ENCODE measurements at places on chromosomes 2 and 18. TPM values are rescaled to one million over a fixed set of nuclear protein-coding genes. Genes with fewer than 3 reads are reported as not detected.

RAB17 gene
- total RNA-seq, result 16.3 TPM

MAPK4 gene
- total RNA-seq, result 22.2 TPM

ADCYAP1 gene
- total RNA-seq, result 4.2 TPM

GREB1L gene
- 0.87 TPM for total RNA-seq

TSPYL6 gene
- total RNA-seq, result not detected

AGXT gene
- total RNA-seq, result not detected

POTEC gene
- not detected for total RNA-seq

GRCh38 chr18:40529478-40529877 lies 1425.6 kb upstream of the PIK3C3 start:
- H3K4me3 ChIP-seq, result no peak overlapping the region
- DNase-seq, result no peak
- no peaks in the 10 kb centered on the region for H3K36me3 ChIP-seq
- no peaks in the 10 kb centered on the region for H3K27me3 ChIP-seq

GRCh38 chr18:30623401-30624065 lies 419.0 kb downstream of the DSC3 start:
- H3K36me3 ChIP-seq, result no peaks in the 10 kb centered on the region
- H3K4me1 ChIP-seq, result no peaks in the 10 kb centered on the region
- no peak overlapping the region for H3K4me3 ChIP-seq
- H3K27ac ChIP-seq, result no peak overlapping the region
- no peaks in the 10 kb centered on the region for H3K27me3 ChIP-seq
- DNase-seq, result no peak

GRCh38 chr2:168432565-168433186 lies 23.4 kb upstream of the CERS6 start:
- H3K4me3 ChIP-seq, result no peak overlapping the region
- no peaks in the 10 kb centered on the region for H3K36me3 ChIP-seq
- no peaks in the 10 kb centered on the region for H3K27me3 ChIP-seq
- peak; percentile 30 for DNase-seq
- H3K27ac ChIP-seq, result no peak overlapping the region

- no peak for DNase-seq
- H3K36me3 ChIP-seq, result no peaks in the 10 kb centered on the region
- H3K27ac ChIP-seq, result no peak overlapping the region
- H3K4me3 ChIP-seq, result no peak overlapping the region
- no peaks in the 10 kb centered on the region for H3K4me1 ChIP-seq
Observed at GRCh38 chr2:132279344-132279743, 117.6 kb upstream of the ANKRD30BL start.

DNA sequence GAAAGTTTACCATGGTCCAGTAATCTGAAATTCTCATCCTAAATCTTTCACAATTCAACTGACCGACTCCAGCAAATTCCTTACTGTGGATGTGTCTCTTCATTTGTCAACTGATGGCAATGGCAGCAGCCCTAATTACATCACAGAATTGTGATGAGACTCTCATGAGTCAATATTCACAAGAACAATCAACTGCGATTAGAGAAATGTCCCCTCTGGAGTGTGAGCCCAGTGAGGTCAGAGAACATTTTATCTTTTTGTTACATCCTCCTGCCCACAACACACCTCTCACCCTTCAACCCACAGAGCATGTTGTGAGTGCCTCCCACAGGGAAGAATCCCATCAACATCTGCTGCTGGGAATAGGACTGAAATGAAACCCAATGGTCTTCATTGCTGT lies 73.6 kb downstream of the CD226 start:
- no peak for DNase-seq
- H3K27me3 ChIP-seq, result no peaks in the 10 kb centered on the region
- no peak overlapping the region for H3K27ac ChIP-seq
- no peak overlapping the region for H3K4me3 ChIP-seq

- no peaks in the 10 kb centered on the region for H3K4me1 ChIP-seq
- no peaks in the 10 kb centered on the region for H3K36me3 ChIP-seq
- no peak overlapping the region for H3K27ac ChIP-seq
- DNase-seq, result no peak
Observed at GRCh38 chr2:195603998-195604397, 53.0 kb upstream of the SLC39A10 start.

DNA sequence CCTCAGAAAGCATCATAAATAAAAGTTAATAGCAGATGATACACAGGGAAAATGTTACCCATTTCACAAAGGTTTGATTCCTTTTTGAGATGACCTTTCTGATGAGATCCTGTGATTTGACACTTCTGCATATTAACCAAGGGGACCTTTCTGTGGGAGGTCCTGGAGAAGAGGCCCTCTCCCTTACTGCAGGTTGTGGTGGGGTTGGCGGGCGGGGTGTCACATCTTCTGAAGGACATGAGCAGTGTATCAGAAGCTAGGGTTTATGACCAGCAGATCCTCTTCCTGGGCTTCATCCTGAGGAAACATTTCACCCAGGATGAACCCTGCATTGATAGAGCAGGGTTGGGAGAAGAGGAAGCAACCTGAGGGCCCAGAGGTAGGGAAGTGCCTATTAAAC lies 37.2 kb upstream of the SCLY start:
- H3K4me3 ChIP-seq, result no peak overlapping the region
- no peak overlapping the region for H3K27ac ChIP-seq

DNA sequence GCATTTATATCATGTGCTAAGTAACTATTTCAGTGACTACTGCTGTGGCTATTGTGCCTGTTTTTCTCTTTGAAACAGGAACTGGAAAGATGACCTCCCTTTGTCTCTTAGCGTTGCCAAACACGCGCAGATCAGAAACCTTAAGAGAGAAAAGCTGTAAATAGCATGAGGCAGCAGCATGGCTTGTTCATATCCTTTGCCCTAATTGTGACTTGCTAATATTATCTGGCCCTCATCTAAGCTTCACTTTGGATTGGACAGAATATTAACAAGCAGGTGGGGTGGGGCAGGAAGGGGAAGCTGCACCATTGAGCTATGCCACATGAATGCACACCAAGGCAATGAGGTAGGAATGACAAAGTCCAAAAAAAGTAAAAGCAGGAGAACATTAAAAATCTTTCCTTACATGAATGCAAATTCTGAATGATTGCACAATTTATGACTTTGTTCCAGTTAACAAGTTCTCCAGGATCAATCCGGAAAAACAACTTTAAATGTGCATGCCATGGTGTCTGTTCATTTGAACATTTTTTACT lies 128.4 kb downstream of the IRS1 start:
- H3K27me3 ChIP-seq, result no peaks in the 10 kb centered on the region
- no peak overlapping the region for H3K27ac ChIP-seq
- H3K4me3 ChIP-seq, result no peak overlapping the region
- H3K36me3 ChIP-seq, result no peaks in the 10 kb centered on the region
- peaks cover 9% of the 10 kb centered on the region for H3K4me1 ChIP-seq
- DNase-seq, result peak; percentile 34

DNA sequence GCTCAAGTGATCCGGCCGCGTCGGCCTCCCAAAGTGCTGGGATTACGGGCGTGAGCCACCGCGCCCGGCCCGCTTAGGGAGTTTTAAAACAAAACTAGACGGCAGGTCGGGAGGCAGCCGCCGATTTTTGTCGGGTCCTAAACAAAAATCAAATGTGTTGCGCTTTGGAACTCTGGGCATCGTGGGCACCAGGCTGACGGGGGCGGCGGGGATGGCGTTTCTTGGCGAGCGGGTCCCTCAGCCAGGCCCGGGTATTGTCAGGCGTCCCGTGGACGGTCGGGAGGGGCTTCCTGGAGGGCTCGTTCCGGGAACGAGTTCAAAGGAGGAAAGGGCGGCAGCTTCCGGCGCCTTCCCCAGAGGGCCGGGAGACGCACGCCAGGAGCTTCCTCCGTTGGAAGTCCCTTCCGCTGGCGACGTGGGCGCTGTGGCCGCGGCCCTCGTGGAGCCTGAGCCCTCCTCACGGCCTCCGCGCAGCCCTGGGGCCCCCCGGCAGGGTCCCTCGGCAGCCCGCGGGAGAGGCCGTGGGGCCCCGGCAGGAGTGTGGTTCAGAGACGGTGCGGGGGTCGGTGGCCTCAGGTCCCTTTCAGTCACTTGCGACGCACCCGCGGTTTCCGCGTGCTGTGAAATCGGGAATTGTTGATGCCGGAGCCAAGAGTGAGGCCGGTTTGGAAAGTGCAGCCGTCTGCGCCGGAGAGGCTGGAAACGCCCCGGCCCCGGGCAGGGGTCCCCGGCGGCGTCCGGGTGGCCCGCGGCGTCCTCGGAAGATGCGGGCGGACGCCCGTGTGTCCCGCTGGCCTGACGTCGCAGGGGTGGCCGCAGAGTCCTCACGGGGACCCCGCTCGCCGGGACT lies 59.3 kb downstream of the EMILIN2 start:
- peaks cover 14% of the 10 kb centered on the region for H3K4me1 ChIP-seq
- peak overlapping the region; percentile 66 for H3K4me3 ChIP-seq
- H3K36me3 ChIP-seq, result peaks cover 29% of the 10 kb centered on the region
- H3K27me3 ChIP-seq, result no peaks in the 10 kb centered on the region
- H3K27ac ChIP-seq, result peak overlapping the region; percentile 76

- H3K27ac ChIP-seq, result peak overlapping the region; percentile 14
- no peak overlapping the region for H3K4me3 ChIP-seq
- peak; percentile 12 for DNase-seq
- no peaks in the 10 kb centered on the region for H3K4me1 ChIP-seq
- no peaks in the 10 kb centered on the region for H3K27me3 ChIP-seq
Observed at GRCh38 chr18:29164993-29165599, 988.2 kb upstream of the CDH2 start.

GRCh38 chr2:235594041-235594440 lies 100.2 kb downstream of the AGAP1 start:
- peak; percentile 89 for DNase-seq
- peaks cover 14% of the 10 kb centered on the region for H3K4me1 ChIP-seq
- H3K4me3 ChIP-seq, result no peak overlapping the region
- no peak overlapping the region for H3K27ac ChIP-seq

GRCh38 chr2:187307606-187308005 lies 140.4 kb downstream of the CALCRL start:
- no peak overlapping the region for H3K27ac ChIP-seq
- no peaks in the 10 kb centered on the region for H3K27me3 ChIP-seq
- no peaks in the 10 kb centered on the region for H3K4me1 ChIP-seq
- H3K4me3 ChIP-seq, result no peak overlapping the region
- H3K36me3 ChIP-seq, result no peaks in the 10 kb centered on the region
- DNase-seq, result no peak

DNA sequence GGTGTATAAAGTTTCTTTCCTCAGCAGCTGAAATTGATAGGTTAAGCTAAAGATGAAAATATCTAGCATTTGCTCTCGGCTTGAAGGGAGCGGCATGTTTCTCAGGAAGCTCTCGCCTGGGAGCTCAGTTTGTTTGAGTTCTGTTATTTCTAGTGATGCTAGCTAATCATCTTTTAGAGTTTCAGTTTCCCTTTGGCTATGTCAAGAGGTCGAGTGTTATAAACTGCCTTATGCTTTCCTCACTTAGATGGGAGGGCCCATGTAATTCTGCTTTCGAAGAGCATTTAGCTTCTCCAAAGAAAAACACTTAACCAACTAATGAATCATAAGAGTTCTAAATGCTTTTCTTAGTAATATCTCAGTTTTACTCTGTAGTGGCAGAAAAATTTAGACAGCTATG lies 33.6 kb downstream of the PLCL1 start:
- H3K27me3 ChIP-seq, result no peaks in the 10 kb centered on the region
- H3K27ac ChIP-seq, result peak overlapping the region; percentile 56
- H3K4me1 ChIP-seq, result peaks cover 3% of the 10 kb centered on the region
- peak overlapping the region; percentile 3 for H3K4me3 ChIP-seq
- no peak for DNase-seq

DNA sequence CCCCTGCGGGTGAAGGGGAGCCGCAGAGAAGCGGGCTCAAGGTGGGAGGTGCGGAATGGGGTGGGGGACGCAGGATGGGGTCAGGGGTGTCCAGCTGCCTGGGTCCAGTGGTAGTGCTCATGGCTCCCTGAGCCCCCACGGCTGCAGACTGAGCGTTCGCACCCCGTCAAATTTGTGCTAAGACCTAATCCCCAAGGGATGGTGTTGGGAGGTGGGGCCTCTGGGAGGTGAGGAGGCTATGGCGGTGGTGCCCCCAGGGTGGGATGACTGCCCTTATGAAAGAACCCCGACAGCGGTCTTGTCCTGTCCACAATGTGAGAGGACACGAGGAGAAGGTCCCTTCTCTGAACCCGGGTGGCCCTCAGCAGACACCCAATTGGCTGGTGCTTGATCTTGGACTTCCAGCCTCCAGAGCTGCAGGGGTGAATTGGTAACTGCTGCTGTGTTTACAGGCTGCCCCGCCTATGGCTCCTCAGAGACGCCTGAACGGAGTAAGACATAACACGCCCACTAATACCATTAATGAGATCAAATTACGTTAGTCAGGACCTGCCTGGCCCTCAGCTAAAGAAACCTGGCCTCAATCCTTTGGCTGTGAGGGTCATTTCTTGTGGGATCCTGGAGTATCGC lies 42.6 kb downstream of the PXDN start:
- H3K36me3 ChIP-seq, result no peaks in the 10 kb centered on the region
- H3K27me3 ChIP-seq, result no peaks in the 10 kb centered on the region
- no peak overlapping the region for H3K27ac ChIP-seq
- no peak for DNase-seq

DNA sequence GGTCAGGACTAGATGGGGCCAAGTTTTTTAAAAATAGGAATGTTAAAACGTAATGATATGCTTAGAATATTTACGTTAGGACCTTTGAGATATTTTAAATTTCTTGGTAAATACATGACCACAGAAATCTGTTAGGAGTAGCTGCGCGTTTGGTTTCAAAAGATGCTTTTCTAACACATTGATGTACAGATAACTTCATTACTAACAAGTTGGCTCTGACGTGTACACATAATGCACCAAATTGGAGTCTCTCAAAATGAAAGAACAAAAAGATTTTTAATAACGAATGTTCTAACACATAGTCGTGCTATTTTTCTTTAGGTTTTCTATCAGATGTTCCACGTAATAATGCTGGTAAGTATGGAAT lies 608 bp downstream of the PHOSPHO2 start:
- no peaks in the 10 kb centered on the region for H3K27me3 ChIP-seq
- H3K4me1 ChIP-seq, result peaks cover 25% of the 10 kb centered on the region
- H3K27ac ChIP-seq, result peak overlapping the region; percentile 88
- H3K36me3 ChIP-seq, result peaks cover 6% of the 10 kb centered on the region
- H3K4me3 ChIP-seq, result peak overlapping the region; percentile 81

Measured in stomach (tissue), 19 donors.